ENCODE measurements at places on chromosomes 1 and 21.

GRCh38 chr1:170556917-170557316 is 25.0 kb downstream of the GORAB start:
- DNase-seq: no peak

- no peak for DNase-seq
Measured at GRCh38 chr1:224542783-224543440, 73.2 kb upstream of the CNIH3 start.

- DNase-seq: no peak
Measured at GRCh38 chr1:50231209-50231608, 122.5 kb downstream of the ELAVL4 start.

DNA sequence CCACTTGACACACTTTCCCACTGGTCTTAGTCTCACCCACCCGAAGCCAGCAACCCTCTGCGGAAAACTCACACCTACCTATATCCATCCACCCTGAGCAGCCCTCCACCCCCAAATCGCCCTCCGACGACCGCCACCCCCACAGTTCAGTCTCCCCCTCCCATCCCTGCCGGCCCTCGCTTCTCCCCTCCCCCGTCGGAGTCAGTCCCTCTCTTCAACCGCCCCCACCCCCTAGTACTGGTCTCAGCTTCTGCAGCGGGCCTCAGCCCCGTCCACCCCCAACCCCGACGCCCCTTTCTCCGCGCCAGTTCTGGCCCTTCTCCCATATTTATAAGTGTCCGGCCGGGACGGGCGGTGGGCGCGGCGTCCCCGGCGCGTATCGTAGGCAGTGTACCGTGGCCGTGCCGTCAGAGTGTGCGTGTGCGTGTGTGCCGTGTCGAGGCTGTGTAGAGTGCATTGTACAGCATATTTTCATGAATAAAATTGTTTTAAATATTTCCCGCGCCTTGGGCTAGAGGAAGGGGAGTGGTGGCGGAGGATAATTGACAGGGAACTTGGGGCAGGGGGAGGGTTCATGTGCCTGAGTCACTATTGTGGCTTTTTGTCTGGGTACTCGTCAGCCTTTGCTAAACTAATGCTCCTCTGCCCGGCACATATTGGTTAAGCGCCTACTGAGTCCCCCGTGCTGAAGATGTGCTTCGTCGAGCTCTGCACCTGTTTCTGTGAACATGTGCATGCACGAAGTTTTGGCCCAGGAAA is 22.0 kb downstream of the FOXO6 start:
- DNase-seq: no peak

GRCh38 chr1:44496541-44497171 is 91.6 kb downstream of the RNF220 start:
- DNase-seq: no peak

- DNase-seq: no peak
Measured at GRCh38 chr1:178752891-178753290, 27.8 kb downstream of the RALGPS2 start.

- DNase-seq: no peak
Measured at GRCh38 chr21:45910548-45911221, 70.9 kb upstream of the COL6A1 start.

Data from NCI-H774 (cell line).